ENCODE measurements at places on chromosomes 5 and 9.

DNA sequence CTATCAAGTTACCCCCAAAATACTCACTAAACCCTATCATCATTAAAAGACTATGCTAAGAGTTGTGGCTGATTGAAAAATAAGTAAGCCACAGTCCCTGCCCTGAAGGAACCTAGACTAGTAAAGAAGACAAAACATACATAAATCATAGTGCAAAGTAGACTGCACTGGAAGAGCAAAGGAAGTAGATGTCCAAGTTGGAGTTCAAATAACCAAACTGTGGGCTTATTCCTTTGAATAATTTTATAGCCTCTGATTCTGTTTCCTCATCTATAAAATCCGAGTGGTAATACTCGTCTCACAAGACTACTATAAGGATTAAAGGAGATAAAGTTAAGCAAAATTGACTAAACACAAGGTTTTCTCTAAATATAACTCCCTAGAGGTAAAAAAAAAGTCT, 140.4 kb downstream of the TLE1 start:
- DNase-seq: no peak

GRCh38 chr5:17743580-17744435, 109.5 kb downstream of the TAF11L14 start:
- DNase-seq: no peak

DNA sequence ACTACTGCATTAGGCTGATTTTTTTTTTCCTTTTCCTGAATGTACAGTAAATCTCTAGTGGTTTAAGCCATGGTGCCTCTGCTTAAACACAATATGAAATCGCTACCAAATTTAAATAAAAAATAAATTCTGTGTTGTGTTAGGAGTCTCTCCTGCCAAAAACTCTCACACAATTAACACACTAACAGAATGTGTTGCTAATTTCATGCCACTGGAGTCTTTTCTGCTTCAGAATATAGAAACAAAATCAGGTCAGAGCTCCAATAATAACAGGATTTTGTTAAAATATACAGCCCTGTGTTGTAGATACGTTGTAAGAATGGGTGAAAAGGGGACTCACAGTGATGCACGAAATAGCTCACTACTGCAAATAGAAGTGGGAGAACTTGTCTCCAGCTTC, 398.8 kb downstream of the ZSWIM6 start:
- no peak for DNase-seq

- no peak for DNase-seq
Measured at GRCh38 chr5:43636076-43636475, 33.1 kb downstream of the NNT start.

- DNase-seq: no peak
Measured at GRCh38 chr5:77210091-77210963, at the start of gene PDE8B. Gene PDE8B (plus strand): TSS chr5:77210680. CDS start chr5:77210926, 246 bp downstream.

GRCh38 chr5:33563983-33564908, 123.5 kb downstream of the TARS1 start:
- DNase-seq: no peak

GRCh38 chr5:92741906-92742305, 839.1 kb downstream of the NR2F1-AS1 start:
- DNase-seq: no peak

DNA sequence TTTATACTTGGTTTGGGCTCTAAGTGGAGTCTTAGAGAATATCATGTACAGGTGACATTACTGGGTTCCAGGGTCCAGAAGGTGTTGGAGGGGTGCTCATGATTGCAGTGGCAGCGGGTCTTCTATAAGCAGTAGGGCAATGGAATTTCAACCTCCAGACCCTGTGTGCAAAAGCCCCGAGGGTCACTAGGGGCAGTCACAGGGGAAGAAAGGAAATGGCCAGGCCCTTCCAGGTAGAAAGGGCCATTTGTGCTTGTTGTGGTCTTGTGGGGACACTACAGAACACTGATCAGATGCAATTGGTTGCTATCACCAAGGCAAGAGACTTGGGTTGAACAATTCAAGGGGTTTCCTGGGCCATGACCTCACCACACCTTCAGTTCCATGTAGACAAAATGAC, 283.4 kb downstream of the GADD45G start:
- DNase-seq: no peak

- no peak for DNase-seq
Measured at GRCh38 chr9:114178756-114179450, 23.6 kb downstream of the COL27A1 start.

DNA sequence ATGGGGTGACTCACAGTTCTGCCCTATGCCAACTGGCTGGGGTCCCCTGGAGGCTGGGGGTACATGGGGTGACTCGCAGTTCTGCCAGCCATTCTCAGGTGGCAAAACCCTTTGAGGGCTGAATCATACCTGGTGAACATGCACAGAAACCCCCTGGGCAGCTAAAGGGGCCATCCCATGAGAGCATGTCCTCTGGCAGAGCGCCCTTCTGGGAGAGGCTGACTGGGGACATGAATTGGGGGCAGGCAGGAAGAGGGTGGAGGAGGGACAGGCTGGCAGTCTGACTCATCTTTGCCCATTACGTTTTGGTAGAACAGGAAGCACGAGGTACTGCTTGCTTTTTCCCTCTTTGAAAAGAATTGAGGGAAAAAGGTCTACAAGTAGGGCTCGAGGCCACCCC, 16.7 kb downstream of the TRAF1 start:
- no peak for DNase-seq

DNA sequence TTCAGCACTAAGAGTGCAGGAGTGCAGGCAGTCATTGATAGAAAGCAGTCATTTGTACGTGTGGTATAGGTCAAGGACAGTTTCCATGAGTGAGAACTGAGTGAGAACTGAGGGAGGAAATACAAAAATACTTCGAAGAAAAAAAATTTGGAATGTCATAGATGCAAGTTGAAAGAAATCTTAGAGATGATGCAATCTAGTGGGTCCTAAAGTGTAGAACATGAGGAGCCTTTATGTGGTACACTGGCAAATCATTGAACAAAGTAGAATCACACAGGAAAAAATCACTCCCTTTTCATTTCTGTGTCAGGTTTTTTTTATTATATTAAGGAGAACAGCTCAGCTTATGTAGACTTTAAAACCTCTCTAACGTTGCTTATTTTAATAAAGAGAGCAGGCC, 26.4 kb upstream of the SLC1A1 start:
- DNase-seq: no peak
